ENCODE measurements at places on chromosomes 7 and 10.

DNA sequence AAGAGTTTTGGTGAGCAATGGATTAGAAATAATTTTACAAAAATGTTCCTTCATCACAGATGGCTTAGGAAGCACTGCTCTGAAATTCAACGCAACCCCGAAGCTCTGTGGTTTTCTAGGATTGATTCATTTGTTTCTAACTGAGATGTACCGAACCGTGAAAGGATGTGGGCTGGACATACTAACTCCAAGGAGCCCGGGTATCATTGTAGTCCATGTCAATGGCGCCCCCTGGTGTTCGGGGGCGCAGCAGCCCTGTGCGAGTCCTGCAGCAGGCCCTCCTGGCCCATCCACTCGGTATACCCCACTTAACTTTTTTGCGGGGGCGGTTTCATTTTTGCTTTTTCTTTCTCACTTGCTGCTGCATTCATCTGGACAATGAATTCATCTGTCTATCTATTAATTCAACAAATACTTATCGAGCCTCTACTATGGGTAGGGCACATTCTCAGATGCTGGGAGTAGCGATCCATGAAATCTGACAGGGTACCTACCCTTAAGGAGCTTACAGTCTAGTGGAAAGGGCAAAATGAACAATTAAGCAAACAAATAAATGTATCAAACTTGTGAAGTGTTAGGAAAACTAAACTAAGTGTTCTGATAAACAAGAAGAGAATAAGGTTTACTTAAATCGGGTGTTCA, 25.2 kb upstream of the ITPRID1 start:
- DNase-seq, result peak; percentile 21

DNA sequence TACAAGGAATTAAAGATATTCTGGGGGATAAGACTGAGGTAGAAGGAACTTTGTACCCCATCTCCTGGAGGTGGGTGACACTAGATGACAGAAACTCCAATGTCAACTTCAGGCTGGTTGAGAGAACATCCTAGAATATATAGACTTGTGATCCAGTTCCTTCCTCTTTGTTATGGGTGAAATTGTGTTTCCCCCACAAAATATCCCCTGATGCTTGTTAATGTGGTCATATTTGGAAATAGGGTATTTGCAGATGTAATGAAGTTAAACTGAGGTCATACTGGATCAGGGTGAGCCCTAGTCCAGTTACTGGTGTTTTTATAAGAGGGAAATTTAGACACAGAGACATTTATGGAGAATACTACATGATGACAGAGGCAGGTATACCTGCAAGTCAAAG, 114.0 kb upstream of the NAMPT start:
- no peak for DNase-seq

GRCh38 chr10:9227679-9228365, 1173.3 kb downstream of the GATA3 start:
- DNase-seq, result no peak

DNA sequence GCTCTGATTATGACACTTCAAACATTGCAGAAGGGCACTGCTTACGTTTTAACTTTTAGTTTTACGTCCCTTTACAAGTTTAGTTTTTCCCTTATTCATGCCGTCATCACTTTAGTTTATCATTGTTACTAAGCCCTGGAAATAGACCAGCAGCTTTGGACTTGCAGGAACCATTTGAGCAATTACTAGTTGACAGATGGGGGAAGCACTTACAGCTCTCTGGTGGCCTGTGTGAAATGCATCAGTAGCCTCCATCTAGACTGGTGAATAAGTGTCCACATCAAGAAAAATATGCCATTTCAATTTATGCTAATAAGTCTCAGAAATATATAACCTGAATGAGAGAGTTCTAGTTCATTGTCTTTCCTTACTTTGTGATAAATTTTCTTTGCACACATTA, 194.9 kb upstream of the GRM3 start:
- no peak for DNase-seq

DNA sequence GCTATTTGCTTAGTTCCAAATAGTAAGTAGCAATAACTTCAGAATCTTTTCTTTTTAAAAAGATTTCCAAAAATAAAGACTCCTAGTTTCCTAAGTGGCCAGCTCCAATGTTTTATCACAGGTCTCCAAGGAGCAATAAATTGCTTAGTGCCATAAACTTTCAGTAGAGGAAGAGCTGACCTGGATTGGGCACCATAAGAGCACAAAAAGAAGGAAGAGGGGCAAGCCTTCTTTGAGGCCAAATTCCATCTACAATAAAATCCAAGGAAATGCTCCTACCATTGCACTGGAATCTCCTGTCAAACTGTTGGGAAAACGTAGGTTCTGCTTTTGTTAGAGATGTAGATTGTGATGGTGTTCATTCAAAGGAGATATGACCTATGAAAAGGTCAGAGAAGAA, 64.0 kb downstream of the DENND2A start:
- DNase-seq, result no peak

DNA sequence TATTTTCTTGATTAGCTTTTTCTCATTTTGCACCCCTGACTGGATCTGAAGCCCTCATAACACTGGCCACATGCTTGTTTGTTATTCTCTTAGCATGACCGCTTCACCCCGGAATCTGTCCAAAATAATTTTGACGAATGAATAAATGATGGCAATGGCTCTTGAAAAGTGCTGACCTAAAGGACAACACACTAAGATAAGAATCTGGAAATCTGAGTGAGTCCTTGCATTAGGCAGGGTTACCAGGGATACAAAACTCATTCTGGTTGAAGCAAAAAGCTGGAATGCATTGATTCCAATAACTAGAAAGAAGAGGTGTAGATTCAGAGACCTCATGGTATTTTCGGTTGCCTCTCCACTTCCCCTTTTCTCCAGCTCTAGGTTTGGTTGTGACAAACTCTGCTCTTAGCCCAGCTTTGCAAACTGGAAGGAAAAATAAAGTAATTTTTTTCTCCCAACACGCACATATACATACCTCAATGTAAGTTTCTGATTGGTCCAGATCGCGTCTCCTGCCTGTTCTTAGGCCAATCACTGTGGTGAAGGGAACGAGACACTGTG, 157.4 kb downstream of the SKIDA1 start:
- no peak for DNase-seq

- no peak for DNase-seq
Observed at GRCh38 chr10:5334196-5334880, 30.4 kb upstream of the UCN3 start.

- peak; percentile 76 for DNase-seq
Observed at GRCh38 chr10:61643316-61643751, 19.4 kb upstream of the CABCOCO1 start.

GRCh38 chr10:11131112-11131639, 113.5 kb downstream of the CELF2 start:
- DNase-seq, result no peak

DNA sequence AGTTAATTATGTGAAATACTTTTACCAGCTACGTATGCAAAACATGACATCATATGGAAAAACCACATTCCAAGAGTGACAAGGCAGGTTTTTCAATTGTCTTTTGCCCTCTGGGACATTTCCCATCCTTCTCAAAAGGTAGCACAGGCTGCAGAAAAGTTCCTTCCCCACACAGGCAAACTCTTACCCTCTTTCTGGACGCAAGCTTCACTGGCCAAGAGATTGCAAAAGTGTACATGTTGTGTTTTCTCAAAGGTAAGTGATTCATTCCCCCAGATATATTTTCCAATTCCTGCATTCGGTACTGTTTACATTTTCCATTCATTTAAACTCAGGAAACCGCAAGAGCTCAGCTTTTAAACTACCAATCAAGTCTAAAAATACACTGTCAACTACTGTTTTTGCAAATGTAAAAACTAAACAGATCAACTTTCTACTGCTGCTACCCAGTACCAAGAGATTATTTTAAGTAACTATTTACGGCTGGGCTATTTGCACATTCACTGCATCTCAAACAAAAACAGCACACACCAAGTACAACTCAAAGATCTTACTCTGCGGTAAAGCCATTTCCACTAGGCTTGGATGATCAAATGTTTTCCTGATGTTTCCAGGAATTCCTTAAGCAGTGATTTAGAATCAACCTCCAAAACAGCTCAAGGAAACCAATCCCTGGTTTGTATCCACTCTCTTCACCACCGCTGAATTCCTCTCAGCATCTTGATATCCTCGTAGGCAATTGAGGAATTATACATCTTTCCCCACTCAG, 233.6 kb upstream of the CCDC6 start:
- DNase-seq, result no peak

DNA sequence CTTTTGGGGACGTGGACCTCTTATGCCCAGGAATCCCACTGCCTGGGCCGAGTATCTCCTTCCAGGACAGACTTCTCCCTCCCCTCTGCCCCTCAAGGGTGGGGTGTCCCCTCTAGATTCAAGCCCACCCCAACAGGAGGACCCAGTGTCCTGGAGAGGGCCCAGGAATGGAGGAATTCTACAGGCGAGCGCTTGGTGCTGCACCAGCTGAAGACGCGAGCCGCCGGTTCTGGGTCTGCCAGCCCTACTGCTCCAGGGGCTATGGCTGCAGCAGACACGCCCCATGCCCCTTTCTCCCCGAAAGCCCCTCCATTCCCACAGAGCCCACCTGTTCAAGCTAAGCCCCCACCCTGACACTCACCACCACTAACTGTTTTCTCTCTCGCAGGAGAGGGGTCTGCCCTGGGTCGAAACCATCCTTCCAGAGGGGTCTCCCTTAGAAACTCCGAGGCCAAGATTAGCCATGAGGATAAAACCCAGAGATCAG, 8.6 kb downstream of the CRYGN start:
- DNase-seq, result no peak

DNA sequence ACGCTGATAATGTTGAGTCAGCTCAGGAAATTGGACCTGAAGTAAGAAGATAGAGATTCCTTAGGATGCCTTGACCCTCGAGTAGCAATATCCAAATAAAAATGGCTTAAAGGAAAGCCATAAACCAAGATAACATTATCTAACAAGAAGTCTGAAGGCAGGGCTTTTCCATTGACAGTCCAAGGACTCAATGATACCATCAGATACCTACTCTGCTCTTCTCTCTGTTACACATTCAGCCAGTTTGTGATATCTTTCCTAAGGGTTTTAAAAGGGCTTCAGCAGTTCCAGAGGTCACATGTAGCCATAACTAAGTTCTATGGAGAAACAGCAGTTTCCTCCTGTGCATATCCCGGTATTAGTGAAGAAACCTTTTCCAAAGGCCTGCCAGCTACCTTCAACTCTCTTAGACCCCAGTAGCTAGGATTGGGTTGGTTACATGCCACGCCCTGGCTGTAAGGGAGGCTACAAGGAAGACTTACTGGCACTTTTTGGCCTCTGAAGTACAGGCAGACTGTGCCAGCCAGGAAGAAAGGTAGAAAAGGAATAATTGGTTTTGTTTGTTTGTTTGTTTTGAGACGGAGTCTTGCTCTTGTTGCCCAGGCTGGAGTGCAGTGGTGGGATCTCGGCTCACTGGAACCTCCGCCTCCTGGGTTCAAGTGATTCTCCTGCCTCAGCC, 10.6 kb downstream of the SHLD2 start:
- no peak for DNase-seq

GRCh38 chr10:6364283-6364682, 161.6 kb downstream of the PFKFB3 start:
- DNase-seq, result no peak

DNA sequence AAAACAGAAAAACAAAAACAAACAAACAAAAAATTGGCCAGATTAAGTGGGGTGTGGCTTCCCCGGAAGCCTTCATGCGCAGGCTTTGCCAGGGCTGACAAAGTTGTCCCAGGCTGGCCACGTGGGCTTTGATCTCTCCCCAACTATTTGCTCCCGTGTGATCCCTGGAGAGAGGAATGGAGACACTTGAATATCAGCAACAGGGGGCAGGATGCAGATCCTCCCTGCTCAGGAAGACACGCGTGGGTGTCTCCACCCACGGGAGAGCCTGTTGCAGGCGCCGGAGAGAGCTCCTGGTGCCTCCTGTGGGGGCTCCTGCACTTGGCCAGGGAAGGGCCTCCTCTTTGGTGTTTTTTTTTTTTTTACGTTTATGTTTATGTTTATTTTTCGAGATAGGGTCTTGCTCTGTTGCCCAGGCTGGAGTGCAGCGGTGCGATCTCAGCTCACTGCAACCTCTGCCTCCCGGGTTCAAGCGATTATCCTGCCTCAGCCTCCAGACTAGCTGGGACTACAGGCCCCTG, 19.0 kb downstream of the TRIM56 start:
- no peak for DNase-seq

GRCh38 chr7:135808206-135808605, 59.6 kb upstream of the FAM180A start:
- DNase-seq, result no peak

DNA sequence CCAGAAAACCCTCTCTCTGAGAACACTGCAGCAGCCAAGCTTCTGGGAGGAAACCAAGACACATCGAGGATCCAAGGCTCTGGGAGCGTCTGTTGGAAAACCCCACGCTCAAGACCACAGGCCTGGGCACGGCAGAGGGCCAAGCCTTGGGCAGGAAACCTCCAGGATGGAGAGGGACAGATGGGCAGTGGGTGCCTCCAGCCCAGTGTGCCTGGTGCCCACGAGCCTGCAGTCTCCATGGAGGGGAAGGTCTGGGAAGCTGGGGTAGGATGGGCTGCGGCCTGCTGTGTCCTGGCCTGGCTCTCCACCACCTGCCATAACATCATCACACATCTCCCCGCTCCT, 96.1 kb downstream of the FAM53B start:
- DNase-seq, result no peak

DNA sequence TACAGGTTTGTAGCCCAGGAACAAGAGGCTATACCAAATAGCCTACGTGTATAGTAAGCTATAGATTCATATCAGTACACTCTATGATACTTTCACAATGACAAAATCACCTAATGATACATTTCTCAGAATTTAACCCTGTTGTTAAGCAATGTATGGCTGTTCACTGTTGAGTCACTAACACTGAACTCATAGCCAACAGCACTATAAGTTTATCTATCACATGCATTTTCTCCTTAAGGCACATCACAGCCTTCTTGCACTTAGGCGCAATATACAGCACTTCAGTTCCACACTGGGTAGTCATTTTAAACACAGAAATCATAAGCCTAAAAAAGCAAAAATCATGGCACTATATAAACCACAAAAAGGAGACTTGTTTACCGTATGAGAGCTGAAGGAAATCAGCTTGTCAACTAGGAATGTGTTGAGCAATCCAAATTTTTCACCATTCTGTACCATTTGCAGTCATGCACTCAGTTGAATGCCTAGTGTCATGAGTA, 45.6 kb downstream of the ZNF438 start:
- DNase-seq, result no peak

GRCh38 chr7:43664681-43665080, 64.6 kb downstream of the COA1 start:
- no peak for DNase-seq

DNA sequence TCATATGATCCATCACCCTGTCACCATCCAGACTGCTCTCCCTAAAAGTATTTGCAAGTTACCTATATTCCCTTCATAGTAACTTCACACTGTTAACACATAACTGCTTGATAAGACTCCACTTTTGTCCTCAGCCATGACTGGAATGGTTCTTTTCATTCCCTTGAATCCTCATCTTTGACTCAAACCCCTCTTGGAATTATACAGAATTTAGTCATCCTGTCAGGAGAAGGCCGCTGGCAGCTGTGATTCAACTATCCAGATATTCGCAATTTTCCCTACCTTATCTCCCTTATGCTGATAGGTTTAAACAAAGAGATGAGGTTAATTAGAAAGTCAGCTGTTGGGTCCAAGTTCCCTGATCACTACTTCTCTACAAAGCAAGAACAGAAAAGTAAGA, 143.0 kb upstream of the HPS1 start:
- DNase-seq, result no peak

All from NCI-H2081 (cell line).